ENCODE measurements at places on chromosomes 11 and 22.
A peak's percentile ranks its signal among the peaks of the same experiment; 100 is the strongest.

GRCh38 chr11:92329646-92330045, 105.0 kb downstream of the FAT3 start:
- DNase-seq = no peak

- DNase-seq = peak; percentile 26
These were observed 11.7 kb upstream of the DNAJB13 start for GRCh38 chr11:73939096-73939495.

GRCh38 chr11:19555266-19555665, 157.4 kb upstream of the NAV2 start:
- no peak for DNase-seq

GRCh38 chr11:74849525-74850391, 99.1 kb downstream of the XRRA1 start:
- peak; percentile 92 for DNase-seq

DNA sequence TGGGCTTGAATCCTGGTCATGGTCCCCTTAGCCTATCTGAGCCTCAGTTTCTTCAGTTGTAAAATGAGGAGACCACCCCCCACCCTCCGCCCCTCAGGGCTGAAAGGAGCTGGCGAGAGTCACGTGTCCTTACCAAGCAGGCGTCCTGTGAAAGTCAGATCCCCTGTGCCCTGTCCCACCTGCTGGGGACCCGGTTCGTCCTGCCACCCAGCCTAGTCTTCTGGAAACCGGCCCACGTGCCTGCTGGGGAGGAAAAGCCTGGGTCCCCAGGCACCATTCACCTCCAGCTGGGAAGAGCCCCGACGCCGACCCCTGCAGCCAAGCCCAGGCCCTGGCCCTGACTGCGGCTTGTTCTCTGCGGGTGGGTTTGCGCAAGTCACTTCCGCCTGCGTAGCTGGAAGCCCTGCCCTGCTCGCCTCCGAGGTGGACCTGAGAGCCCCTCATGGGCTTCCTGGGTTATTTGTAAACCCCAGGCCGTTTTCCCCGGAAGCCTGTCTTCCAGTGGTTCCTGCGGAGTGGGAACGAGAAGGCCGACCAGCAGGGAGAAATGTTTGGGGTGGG, 679 bp upstream of the SSH3 start:
- DNase-seq = peak; percentile 42

- DNase-seq = peak; percentile 36
These were observed 64.7 kb downstream of the LDLRAD3 start for GRCh38 chr11:36008584-36008983.

DNA sequence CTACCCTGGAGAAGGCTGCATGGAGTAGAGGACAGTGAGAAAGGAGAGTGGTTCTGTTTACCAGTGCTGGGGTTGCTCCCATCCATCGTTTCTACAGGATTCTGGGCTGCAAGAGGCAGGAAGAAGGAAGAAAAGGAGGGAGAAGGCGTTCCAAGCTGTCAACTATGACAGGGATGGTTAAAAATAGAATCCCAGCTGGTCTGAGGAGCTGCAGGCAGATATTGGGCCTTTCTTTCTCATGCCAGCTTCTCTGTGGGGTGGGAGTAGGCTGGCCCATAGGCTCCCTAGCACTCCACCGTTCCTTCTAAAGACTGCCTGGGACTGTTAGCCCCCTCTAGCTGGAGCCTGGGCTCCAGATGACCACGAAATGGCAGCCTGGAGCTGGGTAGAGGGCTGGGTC, 13.6 kb downstream of the CCKBR start:
- DNase-seq = no peak

- DNase-seq = no peak
These were observed 432.4 kb upstream of the LUZP2 start for GRCh38 chr11:24064309-24064903.

- DNase-seq = no peak
These were observed 272.5 kb downstream of the BUD13 start for GRCh38 chr11:116500026-116500946.

DNA sequence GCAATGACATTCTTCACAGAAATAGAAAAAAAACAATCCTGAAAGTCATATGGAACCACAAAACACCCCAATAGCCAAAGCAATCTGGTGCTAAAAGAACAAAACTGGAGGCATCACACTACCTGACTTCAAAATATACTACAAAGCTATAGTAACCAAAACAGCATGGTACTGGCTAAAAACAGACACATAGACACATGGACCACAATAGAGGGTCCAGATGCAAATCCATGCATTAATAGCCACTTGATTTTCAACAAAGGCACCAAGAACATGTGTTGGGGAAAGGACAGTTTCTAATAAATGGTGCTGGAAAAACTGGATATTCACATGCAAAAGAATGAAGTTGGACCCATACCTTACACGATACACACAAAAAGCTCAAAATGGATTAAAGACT, 27.9 kb upstream of the SMIM38 start:
- DNase-seq = no peak

- peak; percentile 87 for DNase-seq
These were observed 135.1 kb downstream of the BCR start for GRCh38 chr22:23315341-23315917.
